ENCODE measurements at places on chromosomes 12 and 14.
A peak's percentile ranks its signal among the peaks of the same experiment; 100 is the strongest.

DNA sequence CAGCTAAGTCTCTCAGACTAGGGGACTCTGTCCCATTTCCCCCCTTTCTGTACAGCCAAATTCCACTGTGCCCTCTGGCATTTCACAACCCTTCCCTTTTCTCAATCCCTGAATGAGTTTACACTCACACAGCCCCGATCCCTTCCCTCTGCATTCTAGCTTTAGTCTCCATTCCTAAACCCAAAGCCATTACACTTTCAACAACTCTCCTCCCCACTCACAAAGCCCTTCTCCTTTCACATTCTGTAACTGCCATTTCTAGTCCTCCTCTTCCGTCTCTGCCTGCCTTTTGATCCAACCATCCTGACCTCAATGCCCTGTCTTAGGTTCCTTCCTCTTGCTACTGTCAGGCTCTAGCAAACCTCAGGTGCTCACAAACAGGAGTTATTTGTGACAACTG, 3.6 kb downstream of the ZFHX2 start:
- no peak for DNase-seq

DNA sequence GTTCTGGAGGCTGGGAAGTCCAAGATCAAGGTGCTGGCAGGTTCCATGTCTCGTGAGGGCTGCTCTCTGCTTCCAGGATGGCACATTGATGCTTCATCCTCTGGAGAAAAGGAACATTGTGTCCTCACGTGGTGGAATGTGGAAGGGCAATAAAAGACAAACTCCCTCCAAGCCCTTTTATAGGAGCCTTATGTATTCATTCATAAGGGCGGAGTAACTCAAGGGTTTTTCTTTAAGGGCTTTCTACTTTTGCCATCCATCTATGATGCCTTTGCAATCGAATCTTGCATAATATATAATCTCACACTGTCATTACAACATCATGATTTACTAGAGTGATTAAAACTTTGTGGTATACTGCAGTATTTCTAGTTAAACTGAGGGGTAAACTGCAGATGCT, 132.7 kb upstream of the DDHD1 start:
- DNase-seq: no peak

GRCh38 chr12:62873116-62873825, 61.7 kb downstream of the PPM1H start:
- no peak for DNase-seq

GRCh38 chr12:100311317-100311716, 44.3 kb downstream of the SCYL2 start:
- DNase-seq: no peak

- no peak for DNase-seq
Observed at GRCh38 chr12:59452746-59453145, 143.1 kb upstream of the SLC16A7 start.

GRCh38 chr12:40436564-40436963, 211.8 kb downstream of the LRRK2 start:
- DNase-seq: no peak

GRCh38 chr12:20547816-20548575, 147.1 kb upstream of the SLCO1C1 start:
- DNase-seq: no peak

- DNase-seq: no peak
Observed at GRCh38 chr14:96272777-96273473, 16.9 kb downstream of the BDKRB1 start.

- DNase-seq: no peak
Observed at GRCh38 chr12:22242726-22243125, 91.8 kb downstream of the ST8SIA1 start.

GRCh38 chr14:55146425-55146824, 17.4 kb downstream of the LGALS3 start:
- DNase-seq: no peak

GRCh38 chr14:87966816-87967215, 26.2 kb downstream of the GALC start:
- no peak for DNase-seq

GRCh38 chr14:31292937-31293616, 85.5 kb upstream of the HECTD1 start:
- no peak for DNase-seq

DNA sequence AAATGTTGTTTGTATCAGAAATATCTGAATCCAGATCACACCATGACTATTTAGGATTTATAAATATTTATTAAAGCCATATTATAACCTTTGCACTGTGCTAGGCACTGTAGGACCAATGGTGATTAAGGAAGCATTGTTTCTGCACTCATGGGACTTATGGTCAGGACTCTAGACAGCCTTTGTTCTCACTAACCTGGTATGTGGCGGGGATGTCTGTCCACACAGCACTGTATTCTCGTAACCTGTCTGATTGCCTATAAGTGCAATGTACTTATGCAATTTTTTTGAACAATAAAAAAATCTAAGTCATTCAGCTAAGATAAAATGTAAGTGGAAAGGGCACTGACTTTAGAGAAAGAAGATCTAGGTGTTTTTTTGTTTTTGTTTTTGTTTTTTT, 6.7 kb upstream of the SSPN start:
- DNase-seq: no peak

DNA sequence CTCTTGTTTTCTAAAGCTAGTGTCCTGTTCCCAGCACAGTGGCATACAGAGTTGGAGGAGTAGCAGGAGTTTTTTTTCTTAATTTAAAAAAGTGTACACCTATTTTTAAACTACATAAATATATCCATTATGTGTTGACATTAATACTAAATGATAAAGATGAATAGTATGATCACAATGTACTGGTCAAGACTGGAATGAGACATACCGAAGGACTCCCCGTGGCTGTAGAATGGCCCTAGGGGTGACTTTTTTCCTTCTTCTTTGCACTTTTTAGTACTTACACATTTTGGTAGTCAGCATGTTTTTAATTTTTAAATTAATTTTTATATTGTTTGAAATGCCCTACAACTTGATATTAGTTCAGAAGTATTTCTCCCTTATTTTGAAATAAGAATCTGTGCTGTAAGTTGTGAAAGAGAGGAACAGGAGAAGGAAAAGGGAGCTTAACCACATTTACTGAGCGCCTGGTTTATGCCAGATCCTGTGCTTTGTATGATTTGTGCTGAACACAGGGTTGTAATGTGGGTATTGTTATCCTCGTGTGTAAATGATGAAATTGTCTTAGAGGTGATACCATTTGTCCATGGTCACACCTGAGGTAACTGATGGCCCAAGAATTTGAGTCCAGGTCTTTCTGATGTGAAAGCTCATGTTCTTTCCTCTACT, 136.5 kb downstream of the TGFB3 start:
- no peak for DNase-seq

DNA sequence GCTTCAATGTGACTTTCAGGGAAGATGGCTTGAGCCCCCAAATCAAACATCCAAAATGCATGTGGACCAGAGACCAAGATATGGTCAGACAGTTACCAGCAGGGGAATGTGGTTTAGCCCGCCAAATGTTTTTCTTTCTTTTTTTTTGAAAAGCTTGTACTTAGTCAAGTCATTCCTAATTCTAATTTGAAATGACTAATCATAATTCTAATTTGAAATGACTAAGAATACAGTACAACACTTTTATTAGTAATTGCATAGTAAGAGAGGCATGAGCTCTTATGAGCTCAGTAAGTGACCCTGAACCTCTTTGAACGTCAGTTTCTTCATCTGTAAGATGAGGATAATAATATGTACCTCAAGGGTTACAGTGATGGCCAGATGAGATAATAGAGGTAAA, 72.4 kb downstream of the HECTD4 start:
- DNase-seq: no peak

GRCh38 chr12:14567351-14568162, at the start of gene PLBD1:
Gene PLBD1 (minus strand): TSS chr12:14567883. CDS start chr12:14567696, 187 bp downstream.
- DNase-seq: peak; percentile 43

GRCh38 chr12:123083661-123084571, 67.0 kb downstream of the PITPNM2 start:
- DNase-seq: no peak

DNA sequence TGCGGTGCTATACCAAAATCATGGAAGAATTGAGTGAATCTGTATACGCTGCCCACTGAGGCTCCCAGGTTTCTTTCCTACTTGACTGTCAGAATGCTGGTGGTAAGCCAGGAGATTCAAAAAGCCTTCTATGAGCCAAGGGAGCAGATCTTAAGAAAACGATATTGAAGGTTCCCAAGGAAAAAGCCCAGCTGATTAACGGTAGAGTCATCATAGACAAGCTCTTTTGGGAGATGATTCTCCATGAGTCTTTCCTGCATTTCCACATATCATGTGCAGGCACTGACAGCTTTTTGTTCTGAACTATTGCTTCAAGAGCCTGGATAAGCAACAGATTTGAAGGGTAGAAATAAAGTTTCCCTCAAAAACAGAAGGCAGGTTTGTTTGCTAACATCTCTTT, 17.5 kb downstream of the SLC35F4 start:
- DNase-seq: no peak

GRCh38 chr12:110744601-110745264, 2.0 kb upstream of the PPP1CC start:
- peak; percentile 71 for DNase-seq

DNA sequence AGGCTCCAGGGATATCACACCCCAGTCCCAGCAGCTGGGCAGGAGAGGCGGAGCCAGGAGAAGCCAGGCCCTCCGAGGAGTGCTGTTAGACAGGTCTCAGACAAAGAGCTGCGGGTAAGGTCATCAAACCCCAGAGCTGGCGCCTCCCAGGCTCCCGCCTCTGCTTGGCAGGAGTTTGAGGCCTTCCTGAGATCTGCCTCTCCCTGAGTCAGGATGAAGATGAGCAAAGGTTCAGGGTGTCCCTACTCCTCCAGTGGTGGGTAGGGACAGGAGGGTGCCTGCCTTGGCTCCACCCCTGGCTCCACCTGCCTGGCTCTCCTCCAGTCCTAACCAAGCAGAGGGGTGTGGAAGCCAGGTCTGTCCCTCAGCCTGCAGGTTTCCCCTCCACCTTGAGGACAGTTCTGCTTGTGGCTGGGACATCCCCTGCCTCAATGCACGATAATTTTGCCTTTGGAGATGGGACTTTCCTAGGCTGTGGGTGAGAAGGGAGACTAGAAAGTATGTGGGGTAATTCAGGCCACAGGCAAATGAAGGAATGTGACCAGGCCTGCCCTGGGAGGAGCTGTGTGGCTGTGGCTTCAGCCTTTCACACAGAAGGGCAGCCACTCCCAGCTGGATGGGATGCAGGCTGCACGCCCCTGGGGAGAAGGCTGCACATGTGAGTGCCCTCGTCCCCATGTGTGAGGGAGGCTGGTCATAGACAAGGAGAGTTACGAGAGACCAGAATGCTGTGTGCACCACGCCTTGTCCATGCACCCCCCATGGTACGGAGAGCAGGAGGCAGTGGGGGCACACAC, 2.2 kb downstream of the PLEKHG6 start:
- DNase-seq: peak; percentile 13

GRCh38 chr12:113231235-113232088, 10.2 kb downstream of the TPCN1 start:
- no peak for DNase-seq

DNA sequence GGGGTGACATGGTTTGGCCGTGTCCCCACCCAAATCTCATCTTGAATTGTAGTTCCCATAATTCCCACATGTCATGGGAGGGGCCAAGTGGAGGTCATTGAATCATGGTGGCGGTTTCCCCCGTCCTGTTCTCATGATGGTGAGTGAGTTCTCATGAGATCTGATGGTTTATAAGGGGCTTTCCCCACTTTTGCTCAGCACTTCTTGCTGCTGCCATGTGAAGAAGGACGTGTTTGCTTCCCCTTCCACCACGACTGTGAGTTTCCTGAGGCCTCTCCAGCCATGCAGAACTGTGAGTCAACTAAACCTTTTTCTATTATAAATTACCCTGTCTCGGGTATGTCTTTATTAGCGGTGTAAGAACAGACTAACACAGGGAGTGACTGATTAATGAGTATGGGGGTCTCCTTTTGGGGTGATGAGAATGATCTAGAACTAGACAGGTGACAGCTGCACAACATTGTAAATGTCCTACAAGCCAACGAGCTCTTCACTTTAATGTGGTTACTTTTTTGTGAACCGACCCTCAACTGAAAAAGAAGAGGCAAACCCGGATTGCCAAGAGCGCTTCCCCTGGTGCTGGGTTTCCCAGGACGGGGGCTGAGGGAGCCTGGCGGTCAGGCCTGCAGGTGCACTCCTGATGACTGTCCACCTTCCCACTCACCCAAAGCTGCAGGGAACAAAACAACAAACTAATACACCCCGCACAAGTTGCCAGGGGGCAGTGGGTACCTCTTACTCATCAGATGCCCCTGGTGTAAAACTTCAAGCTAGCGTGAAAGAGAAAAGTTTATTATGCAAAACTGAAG, 90.1 kb downstream of the NCOR2 start:
- DNase-seq: no peak

DNA sequence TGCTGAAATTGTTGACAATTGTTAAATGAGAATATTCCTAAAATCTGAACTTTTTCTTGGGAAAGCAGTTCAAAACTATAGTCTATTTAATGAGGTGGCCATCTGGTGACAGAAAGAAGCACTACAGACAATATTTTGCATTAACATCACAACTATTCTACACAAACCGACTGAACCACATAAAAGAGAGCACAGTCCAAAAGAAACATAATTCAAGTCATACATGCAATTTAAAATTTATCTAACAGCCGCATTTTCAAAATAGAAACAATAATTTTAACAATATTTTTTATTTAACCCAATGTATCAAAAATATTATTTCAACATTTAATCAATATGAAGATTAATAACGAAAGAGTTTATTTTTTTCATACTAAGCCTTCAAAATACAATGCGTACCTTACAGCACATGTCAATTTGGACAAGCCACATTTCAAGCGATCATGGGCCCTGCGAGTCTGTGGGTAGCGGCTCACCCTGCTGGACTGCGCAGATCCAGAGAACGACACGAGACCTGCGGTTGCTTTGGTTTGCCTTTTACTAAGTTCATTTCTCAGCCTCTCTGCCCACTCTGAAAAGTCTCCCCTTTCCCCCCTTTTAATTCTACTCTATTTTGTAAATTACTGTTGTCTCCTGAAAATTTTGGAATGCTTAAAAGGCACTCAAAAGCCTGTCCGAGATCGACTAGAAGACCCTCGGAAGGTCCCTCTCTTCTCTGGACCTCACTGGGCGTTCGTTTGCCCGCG, 947 bp upstream of the LRRC9 start:
- peak; percentile 29 for DNase-seq

GRCh38 chr12:64639466-64639865, 29.2 kb downstream of the RASSF3 start:
- no peak for DNase-seq

DNA sequence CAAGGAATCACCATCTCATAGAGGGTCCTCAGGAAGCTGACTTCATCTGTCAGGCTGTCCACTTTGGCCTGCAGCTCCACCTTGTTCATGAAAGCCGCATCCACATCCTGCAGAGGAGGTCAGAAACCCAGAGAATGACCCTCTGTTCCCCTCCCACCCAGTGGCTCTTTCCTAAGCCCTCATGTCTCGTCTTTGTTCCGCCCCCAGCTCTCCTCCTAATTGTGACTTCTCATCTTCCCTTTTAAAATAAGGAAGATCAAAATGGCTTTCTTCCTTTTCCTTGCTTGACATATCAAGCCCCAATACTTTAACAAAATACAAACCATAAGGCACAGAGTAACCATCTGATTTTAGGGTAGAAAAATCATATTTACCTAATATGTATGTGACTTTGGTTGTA, 4.4 kb downstream of the KRT76 start:
- no peak for DNase-seq

Data from 8988T (cell line).